Midbrain (tissue), 1 donor: ENCODE measurements at places on chromosomes 2 and 18.
A peak's percentile ranks its signal among the peaks of the same experiment; 100 is the strongest.

- DNase-seq = no peak
Measured at GRCh38 chr2:202019689-202020450, 13.8 kb upstream of the FZD7 start.

DNA sequence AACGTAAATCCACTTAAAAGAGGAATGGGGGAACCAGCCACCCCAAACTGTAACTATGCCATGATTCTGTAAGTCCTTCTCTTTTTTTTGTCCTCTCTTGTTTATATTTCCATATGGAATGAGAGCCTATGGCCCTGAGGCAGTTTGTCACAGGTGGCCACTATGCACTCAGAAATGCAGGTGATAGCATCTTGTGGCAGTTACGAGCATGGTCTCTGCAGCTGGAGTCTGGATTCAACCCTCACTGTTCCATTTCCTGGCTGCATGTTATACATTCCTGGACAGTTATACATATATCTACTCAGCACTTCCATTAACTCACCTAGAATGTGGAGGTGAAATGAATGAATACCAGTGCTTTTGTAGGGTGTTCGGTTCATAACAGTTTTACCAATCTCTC lies 291.5 kb upstream of the FANCL start:
- no peak for DNase-seq

- DNase-seq = no peak
Measured at GRCh38 chr2:234334756-234335155, 162.1 kb downstream of the ARL4C start.

DNA sequence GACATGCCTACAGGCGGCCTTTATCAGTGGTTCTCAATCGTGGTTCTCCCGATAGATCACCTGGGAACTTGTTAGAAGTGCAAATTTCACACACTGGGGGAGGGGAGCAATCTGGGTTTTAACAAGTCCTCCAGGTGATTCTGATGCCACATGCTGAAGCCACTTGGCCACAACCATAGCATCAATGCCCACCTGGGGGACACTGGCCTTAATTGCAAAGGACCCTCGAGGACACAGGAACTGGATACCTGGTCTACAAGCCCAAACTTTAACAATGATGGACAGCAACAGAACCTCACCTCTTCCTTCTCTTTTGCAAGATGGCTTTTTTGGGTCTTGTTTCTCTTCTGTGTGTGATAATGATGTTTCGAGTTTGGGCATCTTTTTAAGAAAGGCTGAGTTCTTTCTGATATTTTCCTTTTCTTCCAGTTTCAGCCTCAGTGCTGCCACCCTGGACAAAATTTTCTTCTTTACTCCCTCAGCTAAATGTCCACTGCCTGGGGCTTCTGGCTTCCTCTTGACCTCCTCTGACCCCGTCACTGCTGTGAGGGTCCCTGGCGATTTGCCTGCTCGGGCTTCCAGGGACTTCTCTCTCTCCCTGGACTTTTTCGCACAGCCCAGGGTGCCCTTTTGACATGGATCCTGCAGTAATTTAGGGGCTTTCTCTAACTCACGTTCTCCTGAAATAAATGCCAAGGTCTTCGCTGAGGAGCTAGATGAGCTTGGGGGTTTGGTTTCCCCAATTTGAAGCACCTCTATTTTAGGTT lies 94.2 kb downstream of the ALPK2 start:
- no peak for DNase-seq

DNA sequence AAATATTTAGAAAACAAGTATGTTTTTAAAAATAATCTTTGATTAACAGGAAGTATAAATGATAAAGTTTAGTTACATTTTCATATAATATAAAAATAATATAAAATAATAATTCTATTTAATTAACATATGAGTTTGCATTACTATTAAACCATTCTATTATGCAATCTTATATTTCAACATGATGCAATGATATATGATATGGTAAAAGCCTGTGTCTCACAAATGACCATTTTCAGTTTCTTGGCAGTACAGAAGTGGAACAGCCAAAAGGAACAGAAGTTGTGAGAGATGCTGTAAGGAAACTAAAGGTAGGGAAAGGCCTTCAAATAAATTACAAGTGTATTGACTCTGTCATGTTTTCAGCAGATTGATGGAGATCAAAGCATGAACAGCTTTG lies 230.8 kb downstream of the GULP1 start:
- no peak for DNase-seq

DNA sequence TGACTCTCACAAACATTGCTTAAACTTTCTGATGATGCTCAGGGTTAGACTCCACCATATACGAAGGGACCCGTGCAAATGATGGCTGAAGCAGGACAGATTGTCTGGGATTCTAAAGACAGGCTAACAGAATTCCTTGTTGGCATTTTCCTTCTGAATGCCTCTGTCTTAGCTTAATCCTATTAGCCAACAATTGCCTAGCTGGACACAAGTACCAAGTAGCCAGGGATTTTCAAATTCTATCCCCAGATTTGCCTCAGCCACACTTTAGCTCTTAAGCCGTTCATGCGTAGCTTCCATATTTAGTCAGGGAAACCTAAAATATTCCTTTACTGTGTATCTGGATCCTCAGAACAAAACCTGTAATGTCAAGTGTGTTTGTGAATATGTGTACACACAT lies 40.0 kb downstream of the COL4A3 start:
- no peak for DNase-seq

GRCh38 chr2:84676295-84676694 lies 160.0 kb downstream of the DNAH6 start:
- no peak for DNase-seq

DNA sequence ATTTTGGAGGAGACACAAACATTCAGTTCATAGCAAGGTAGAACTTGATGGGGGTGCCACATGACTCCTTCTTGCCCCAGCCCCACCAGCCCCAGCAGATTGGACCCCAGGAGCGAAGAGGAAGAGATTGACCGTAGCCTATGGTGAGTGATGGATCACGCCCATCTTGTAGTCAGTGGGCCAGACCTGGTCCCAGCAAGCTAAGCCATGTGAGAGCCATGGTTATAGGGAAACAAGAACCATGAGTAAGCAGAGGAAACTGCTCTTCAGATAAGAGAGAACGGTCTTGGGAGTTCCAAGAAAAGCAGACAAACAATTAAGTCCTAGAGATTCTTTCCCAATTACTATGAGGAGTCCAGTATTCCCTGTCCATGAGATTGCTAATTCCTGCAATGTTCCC lies 4.6 kb upstream of the TCF4 start:
- no peak for DNase-seq

DNA sequence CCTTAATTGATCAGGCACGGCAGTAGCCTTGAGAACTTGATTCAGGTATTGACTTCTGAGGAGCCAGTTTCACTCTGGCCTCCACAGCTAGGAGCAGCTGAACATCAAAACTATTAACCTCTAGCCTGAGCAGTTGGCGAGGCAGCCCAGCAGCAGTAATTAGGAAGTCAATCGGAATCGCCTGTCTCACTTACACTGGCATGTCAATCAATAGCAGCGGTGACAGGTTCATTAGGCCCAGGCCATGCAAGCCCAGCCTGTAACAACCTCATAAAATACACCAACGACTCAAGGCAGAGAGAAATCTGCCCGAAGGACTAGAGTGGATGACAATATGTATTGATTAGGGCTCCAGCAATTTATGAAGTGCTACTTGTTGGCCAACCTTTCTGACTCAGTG lies 255.4 kb upstream of the SKOR2 start:
- DNase-seq = no peak

- no peak for DNase-seq
Measured at GRCh38 chr18:78034755-78035154, 785.1 kb downstream of the GALR1 start.

DNA sequence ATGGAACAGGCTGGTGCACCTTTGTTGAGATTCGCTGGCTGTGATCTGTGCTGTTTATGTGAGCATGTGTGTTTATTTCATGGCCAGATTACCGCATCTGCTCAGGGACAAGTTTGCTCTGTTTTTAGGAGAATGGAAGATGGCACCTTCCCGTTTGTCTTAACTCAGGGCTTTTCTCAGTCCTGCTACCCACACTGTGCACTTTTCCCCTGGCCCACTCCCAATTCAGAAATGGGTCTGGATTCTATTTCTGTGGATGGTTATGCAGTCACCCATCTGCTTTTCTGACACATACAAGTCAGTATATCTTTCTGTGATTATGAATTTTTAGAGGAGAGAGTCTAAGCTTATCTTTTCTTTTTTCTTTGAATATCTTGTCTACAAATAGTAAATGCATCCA lies 15.4 kb downstream of the MGAT5 start:
- no peak for DNase-seq

DNA sequence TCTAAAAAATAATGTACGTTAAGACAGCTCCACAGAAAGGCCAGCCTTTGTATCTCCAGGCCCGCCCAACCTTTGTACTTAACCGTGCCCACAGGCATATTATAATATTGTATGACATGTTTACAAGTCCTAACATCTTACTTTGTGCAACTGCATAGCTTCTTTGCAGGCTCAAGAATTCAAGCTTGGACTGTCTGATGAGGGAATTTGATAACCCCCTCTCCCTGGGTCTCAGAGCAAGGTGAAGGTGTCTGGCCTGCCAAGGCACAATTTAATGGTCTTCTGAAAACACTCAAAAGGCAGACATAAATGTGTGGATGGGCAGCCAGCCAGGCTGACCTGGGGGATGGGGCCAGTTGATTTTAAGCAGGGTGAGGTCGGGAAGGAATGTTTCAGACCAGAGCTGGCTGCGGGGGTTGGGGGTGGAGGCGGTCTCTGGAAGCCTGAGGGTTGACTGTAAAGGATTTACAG lies 732.7 kb upstream of the FANCL start:
- no peak for DNase-seq

DNA sequence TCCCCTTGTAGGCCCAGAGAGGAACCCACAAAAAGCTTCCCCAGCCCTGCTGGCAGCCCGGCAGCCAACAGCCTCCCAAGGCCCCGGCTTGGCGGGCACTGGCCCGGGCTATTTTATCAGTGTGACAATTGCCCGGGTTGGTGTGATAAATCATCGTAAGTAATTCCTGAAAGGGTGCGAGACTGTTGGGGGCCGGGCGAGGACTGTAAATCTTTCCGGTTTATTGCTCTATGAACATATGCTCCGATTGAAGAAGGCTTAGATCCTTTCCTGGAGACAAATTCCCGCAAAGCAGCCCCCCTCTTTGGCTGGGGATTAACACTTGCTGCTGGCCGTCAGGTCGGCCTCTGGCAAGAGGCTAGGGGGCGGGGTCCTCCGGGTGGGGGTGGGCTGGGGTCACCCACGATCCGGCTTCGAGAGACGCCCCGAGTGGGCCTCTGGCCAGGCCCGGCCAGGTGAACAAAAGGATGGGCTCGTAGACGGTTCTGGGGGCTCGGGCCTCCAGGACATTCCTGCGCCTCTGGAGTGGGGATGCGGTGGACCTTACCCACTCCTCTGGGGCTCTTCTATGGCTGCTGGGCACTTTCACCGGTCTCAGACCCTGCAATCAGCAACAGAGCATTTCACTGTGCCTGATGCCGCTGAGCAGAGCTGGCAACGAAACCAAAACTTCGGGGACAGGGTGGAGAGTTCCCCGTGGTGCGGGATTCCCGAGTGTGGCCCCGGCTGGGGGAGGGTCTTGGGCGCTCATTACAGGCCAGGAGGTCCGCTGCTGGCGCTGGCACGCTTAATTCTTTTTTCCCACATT lies 2.0 kb downstream of the HOXD3 start:
- no peak for DNase-seq

- no peak for DNase-seq
Measured at GRCh38 chr18:51053814-51054213, 23.8 kb downstream of the SMAD4 start.

GRCh38 chr2:97808816-97809215 lies 95.4 kb downstream of the ZAP70 start:
- peak; percentile 2 for DNase-seq

DNA sequence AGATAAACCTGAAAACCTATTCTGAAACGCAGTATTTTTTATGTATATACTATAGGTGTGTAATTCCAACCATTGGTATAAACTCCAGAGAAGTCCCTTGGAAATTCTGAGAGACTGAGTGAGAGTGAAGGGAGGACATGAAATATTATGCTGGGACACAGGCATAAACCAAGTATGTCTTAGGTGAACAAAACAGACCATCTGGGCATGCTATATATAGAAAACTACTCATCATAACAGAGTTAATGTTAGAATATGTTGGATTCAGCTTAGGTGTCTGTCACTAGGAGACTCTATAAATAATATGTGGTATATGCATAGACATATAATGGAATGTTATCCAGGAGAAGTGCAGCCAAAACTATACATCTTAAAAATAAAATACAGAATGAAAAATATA lies 282.6 kb downstream of the LRP1B start:
- no peak for DNase-seq

- DNase-seq = no peak
Measured at GRCh38 chr2:202426751-202427150, 50.6 kb downstream of the BMPR2 start.

- DNase-seq = no peak
Measured at GRCh38 chr18:24112874-24113615, 25.8 kb upstream of the CABYR start.

DNA sequence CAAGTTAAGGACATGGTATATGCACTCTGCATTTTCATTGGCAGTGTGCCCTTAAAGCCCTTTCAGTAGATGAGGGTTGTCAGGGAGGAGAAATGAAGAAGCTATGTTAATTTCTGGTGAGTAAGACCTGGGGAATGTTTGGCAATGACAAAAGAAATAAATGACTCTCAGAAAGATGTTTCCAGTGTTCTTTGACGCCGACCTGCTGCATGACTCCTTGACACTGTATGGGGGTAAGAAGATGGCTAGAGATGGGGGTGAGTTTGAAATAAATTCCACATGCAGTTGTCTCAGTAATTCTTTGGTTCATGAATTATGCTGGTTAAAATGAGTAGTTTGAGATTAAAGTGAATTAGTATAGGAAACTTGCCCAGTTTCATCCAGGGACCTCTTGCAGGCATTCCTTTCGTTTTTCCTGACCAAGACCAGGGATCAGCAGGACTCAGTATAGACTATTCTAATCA lies 5.9 kb downstream of the CCDC121 start:
- no peak for DNase-seq

DNA sequence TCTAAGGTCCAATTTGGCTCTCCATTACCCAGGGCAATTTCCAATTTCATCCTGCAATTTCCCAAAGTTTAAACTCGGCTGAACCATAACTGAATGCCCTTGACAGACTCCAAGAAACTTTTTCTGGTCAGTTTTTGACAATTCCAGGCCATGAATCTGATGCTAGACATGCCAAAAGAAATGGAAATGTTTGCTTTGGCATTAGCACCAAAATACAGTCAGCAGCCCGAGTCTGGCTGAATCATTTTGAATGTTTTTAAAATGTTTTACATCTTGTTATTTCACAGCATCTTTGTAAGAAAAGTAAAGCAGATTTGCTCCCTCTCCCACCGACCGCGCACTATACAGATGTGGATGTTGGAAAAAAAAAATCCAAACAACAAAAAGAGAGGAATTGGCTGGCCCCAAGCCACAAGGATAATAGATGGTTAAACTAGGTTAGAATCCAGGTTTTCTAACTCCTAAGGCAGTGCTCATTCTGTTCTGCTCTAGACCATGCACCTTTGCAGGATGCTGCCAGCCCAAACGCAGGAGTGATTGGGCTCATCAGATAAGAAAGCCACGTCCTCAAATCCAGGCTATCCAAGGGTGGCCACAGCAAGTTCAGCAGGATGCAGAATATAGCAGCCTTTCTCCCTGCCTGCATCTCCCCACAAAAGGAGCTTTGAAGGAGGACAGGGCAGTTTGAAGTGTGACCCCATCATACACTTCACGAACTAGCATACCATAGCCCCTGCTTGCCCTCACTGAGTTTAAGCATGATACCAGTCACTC lies 167.5 kb downstream of the ALK start:
- no peak for DNase-seq
